ENCODE measurements at places on chromosomes 7 and 10.

GRCh38 chr7:140671966-140672365, 779 bp upstream of the ADCK2 start:
- no peak for DNase-seq

- no peak for DNase-seq
Observed at GRCh38 chr10:74382663-74383062, 231.6 kb downstream of the ADK start.

- no peak for DNase-seq
Observed at GRCh38 chr7:636396-636795, 90.1 kb upstream of the DNAAF5 start.

DNA sequence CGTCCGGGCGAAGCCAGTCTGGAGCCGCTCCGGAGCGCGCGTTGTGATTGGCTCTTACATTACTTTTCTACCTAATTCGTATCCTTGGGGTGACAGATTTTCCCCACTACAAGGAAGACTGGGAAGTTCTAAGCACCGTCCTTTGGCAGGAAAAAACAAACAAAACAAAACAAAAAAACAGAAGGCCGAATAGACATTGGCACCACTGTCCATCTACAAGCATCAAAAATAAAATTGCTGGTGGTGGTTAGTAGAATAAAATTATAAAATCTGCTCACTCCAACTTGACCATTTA, 651 bp upstream of the SKAP2 start:
- no peak for DNase-seq

DNA sequence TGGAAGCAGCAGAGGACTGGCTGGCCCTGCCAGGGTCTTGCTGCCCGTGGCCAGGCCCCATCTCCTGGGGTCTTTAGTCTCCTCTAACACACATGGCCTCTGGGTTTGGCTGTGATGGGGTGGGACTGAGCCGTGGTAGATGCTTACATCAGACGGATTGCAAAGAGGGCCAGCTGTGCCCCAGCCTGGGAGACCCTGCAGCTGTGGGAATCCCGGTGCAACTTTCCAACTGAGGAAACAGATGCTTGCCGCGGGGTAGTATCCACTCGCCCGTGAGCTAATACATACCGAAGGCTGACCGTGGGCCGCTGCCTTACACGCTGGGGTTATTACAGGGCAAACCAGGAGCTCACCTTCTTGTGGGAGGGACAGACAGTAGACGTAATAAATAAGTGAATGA, 24.1 kb upstream of the SH2B2 start:
- DNase-seq = no peak

DNA sequence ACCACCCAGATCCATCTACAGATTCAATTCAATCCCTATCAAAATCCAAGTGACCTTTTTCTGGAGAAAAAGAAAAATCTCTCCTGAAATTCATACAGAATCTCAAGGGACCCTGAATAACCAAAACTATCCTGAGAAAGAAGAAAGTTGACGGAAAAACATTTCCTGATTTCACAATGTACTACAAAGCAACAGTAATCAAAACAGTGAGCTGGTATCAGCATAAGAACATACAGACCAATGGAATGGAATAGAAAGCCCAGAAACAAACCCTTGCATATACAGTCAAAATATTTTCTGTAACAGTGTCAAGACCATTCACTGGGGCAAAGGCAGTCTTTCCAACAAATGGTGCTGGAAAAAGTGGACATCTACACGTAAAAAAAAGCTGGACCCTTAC, 89.9 kb downstream of the JMJD1C start:
- DNase-seq = no peak

- no peak for DNase-seq
Observed at GRCh38 chr7:29216128-29216527, 21.6 kb downstream of the CHN2 start.

- peak; percentile 91 for DNase-seq
Observed at GRCh38 chr7:30143748-30144251, 9.0 kb downstream of the MTURN start.

- no peak for DNase-seq
Observed at GRCh38 chr10:33111488-33112051, 153.5 kb upstream of the ITGB1 start.

DNA sequence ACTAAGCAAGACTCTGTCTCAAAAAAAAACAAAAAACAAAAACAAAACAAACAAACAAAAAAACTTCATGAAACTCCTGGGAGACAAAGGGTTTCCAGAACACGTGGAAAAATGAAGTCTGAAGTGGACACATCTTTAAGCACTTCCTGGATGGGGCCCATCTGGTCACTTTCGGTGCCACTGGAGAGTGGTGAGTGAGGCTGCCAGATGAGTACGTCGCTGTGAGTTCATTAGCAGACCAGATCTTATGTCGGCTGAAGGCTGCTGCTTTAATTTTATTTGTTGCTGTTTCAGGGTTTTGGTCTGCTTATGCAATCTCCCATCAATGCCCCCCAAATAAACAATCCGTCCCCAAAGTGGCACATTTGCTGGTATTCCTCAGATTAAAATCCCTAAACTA, 64.4 kb downstream of the NPTX2 start:
- no peak for DNase-seq

- no peak for DNase-seq
Observed at GRCh38 chr7:46982928-46983327, 599.0 kb downstream of the TNS3 start.

- DNase-seq = no peak
Observed at GRCh38 chr7:134766779-134767519, 12.5 kb upstream of the CALD1 start.

GRCh38 chr10:111297351-111297848, 220.6 kb downstream of the ADRA2A start:
- no peak for DNase-seq

DNA sequence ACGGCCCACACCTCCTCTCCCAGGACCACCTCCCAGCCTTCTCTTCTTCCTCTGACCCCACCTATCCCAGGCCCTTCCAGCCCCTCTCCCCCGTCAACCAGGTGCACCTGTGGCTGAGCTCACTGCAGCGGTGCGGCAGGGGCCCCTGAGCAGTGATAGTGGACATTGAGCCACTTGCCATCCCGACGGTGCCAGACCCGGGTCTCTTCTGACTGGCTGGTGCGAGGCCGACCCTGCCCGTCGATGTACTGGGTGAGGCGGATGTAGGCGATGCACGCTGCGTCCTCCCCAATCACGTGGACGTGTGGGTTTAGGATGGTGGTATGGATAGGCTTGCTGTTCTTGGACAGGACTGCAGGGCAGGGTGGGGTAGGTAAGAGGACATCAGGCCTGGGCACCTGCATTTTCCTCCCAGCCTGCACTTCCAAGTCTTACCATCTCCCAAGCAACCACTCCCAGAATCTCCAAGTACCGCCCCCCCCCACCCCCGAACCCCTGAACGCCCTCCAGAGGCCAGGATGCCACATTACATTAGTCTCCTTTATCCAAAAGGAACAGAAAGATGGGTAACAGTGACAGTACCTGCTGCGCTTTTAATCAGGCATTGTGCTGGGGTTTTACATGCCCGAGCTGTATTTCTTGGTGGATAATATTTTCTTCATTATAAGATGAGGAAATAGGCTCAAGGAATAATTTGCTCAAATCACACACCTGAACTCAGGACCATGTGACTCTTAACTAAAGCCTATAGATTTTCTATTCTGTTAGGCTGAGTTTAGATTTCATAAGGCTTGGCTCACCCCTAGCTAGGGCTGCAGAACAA, 3.7 kb upstream of the NDST2 start:
- no peak for DNase-seq

- no peak for DNase-seq
Observed at GRCh38 chr7:41188163-41189130, 514.4 kb downstream of the INHBA start.

DNA sequence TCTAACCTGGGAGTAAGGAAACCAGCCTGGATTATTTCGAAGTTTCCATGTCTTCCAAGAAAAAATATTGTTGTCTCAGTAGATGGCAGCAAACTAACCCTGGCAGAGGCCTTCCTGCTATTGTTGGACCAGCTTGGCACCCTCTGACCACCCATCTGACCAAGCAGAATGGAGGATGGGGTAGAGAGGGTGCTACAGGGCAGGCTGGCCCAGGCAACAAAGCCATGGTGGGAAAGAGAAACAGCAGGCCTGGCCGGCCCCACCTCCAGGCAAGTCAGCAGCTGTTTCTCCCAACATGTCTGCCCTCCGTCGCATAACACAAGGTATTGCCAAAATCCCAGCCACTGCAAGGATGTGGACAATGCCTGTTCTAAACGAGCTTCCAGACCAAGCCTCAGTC, 95.0 kb downstream of the FAM53B start:
- DNase-seq = no peak

- no peak for DNase-seq
Observed at GRCh38 chr7:28135315-28135714, 45.3 kb downstream of the JAZF1 start.
